SK-MEL-5 (cell line): ENCODE measurements at places on chromosomes 5 and 9.

- DNase-seq = no peak
These were observed 30.9 kb downstream of the NTNG2 start for GRCh38 chr9:132192728-132193127.

GRCh38 chr5:103473725-103474124 lies 88.9 kb downstream of the NUDT12 start:
- DNase-seq = no peak

GRCh38 chr5:146995878-146996277 lies 117.3 kb upstream of the PPP2R2B start:
- DNase-seq = no peak

- DNase-seq = peak; percentile 90
These were observed 278.6 kb downstream of the SPOCK1 start for GRCh38 chr5:137220523-137220927.
